ENCODE measurements at places on chromosomes 4 and X. TPM values are rescaled to one million over a fixed set of nuclear protein-coding genes. Genes with fewer than 3 reads are reported as not detected.

The IQCM gene
- total RNA-seq: not detected

The GYPB gene
- total RNA-seq: not detected

The SSX4B gene
- total RNA-seq: not detected

The SLC16A2 gene
- 29.9 TPM for total RNA-seq

The KIAA1210 gene
- total RNA-seq: 0.12 TPM

The MRPL1 gene
- 16.9 TPM for total RNA-seq

The MAGEA4 gene
- total RNA-seq: not detected

The SMIM10 gene
- 3.6 TPM for total RNA-seq

The FAM53A gene
- 3.7 TPM for total RNA-seq

The PALLD gene
- total RNA-seq: 120 TPM

The SNX12 gene
- total RNA-seq: 66.3 TPM

The CLIC2 gene
- total RNA-seq: 7.8 TPM

The COX7B2 gene
- total RNA-seq: not detected

The PPARGC1A gene
- 10.2 TPM for total RNA-seq

The SPRY1 gene
- 19.6 TPM for total RNA-seq

The TMEM144 gene
- 2.6 TPM for total RNA-seq

The CTAG2 gene
- not detected for total RNA-seq

The ZGRF1 gene
- 4.5 TPM for total RNA-seq

The SPIN4 gene
- 5.2 TPM for total RNA-seq

The EREG gene
- 0.61 TPM for total RNA-seq

The SYP gene
- total RNA-seq: 0.73 TPM

Measured in hair follicle dermal papilla cell (primary cell).